Upper lobe of right lung (tissue), 1 donor: ENCODE measurements at places on chromosomes 2 and 18.

GRCh38 chr18:76388261-76388660 is 106.8 kb downstream of the ZNF516 start:
- no peaks in the 10 kb centered on the region for H3K27me3 ChIP-seq
- H3K36me3 ChIP-seq, result no peaks in the 10 kb centered on the region
- no peak for DNase-seq
- no peak overlapping the region for H3K27ac ChIP-seq

GRCh38 chr2:167843657-167844056 is 403.7 kb downstream of the STK39 start:
- no peak for DNase-seq
- H3K36me3 ChIP-seq, result no peaks in the 10 kb centered on the region
- no peaks in the 10 kb centered on the region for H3K27me3 ChIP-seq
- no peaks in the 10 kb centered on the region for H3K4me1 ChIP-seq
- H3K4me3 ChIP-seq, result no peak overlapping the region
- H3K27ac ChIP-seq, result no peak overlapping the region

- no peaks in the 10 kb centered on the region for H3K4me1 ChIP-seq
- no peaks in the 10 kb centered on the region for H3K36me3 ChIP-seq
- H3K27ac ChIP-seq, result no peak overlapping the region
- H3K4me3 ChIP-seq, result no peak overlapping the region
- no peaks in the 10 kb centered on the region for H3K27me3 ChIP-seq
Measured at GRCh38 chr2:162579986-162580385, 236.1 kb downstream of the GCA start.

GRCh38 chr2:207871506-207871905 is 101.8 kb upstream of the FZD5 start:
- H3K4me1 ChIP-seq, result peaks cover 1% of the 10 kb centered on the region
- H3K36me3 ChIP-seq, result no peaks in the 10 kb centered on the region
- H3K27me3 ChIP-seq, result no peaks in the 10 kb centered on the region
- H3K27ac ChIP-seq, result no peak overlapping the region
- no peak overlapping the region for H3K4me3 ChIP-seq

- no peak for DNase-seq
- H3K27ac ChIP-seq, result no peak overlapping the region
- H3K4me1 ChIP-seq, result peaks cover 68% of the 10 kb centered on the region
- no peak overlapping the region for H3K4me3 ChIP-seq
Measured at GRCh38 chr2:240563951-240564560, 3.9 kb downstream of the DUSP28 start.

GRCh38 chr18:59054496-59055287 is 85.0 kb upstream of the SEC11C start:
- no peak overlapping the region for H3K27ac ChIP-seq
- H3K27me3 ChIP-seq, result no peaks in the 10 kb centered on the region
- no peaks in the 10 kb centered on the region for H3K36me3 ChIP-seq
- no peak for DNase-seq

DNA sequence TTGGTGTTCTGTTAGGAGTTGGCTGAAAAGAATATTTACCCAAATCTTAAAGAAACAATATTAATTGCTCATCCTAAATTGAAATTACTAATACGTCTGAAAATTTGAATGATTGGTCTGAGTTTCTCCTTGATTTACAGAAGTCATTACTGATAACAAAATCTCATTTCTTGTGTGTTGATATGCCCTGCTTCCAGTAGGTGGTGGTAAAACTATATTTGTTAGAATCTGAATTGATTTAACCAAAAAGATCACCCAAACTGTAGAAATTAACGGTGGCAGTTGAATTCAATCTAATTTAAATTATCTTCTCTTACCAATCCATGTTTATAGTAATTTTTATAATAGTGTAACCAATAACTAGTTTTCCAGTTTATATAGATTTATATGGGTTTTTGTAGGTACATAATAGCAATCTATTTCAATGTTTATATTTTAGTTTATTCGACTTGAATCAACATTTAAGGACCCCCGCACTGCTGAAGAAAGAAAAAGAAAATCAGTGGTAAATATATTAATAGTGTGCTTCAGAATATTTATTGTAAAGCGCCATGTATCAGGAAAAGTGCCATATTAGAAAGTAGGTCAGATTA is 38.3 kb downstream of the PAPOLG start:
- H3K4me3 ChIP-seq, result no peak overlapping the region
- no peak overlapping the region for H3K27ac ChIP-seq
- DNase-seq, result no peak
- no peaks in the 10 kb centered on the region for H3K27me3 ChIP-seq

DNA sequence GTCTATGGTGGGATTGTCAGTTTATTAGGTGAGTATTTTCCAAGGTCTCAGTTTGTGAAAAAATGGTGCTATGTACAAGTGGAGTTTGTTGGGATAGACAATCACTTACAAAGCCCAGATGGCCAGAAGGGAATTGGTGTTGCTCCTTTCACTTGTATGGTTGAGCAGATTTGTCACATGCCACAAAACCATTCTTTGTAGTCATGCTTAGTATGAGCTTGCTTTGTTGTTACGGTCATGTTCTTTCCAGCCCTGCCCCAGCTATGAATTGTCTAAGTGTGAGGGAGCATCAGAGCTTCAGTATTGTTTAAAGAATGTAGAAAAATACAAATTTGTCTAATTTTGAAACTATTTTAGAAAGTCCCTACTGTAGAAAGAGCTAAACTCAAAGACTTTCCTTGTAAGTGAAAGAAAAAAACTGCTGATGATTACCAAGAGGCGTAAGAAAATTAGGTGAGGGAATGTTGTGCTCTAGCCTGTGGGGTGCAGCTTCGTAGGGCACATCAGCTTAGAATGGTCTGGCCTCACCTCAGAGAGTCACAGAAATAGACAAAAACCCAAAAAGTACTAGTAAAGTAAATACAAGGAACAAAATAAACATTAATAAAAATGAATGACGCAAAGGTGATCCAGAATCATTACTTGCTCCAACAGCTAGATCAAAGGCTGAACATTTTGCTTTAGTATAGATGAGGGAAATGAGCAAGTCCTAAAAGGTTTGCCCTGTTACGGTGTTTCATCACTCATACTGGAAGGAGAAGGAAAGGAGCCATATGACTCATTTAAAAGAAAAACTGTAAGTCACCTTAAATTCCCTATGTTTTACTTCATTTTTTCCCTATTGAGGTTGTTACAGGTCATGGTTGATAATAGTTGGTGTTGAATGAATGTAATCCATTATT is 9.2 kb downstream of the TGIF1 start:
- peaks cover 46% of the 10 kb centered on the region for H3K36me3 ChIP-seq
- no peaks in the 10 kb centered on the region for H3K27me3 ChIP-seq
- DNase-seq, result no peak

- H3K27ac ChIP-seq, result no peak overlapping the region
- DNase-seq, result no peak
- no peaks in the 10 kb centered on the region for H3K36me3 ChIP-seq
Measured at GRCh38 chr2:625415-626333, 51.5 kb downstream of the TMEM18 start.

GRCh38 chr2:29314816-29315571 is 199.8 kb downstream of the CLIP4 start:
- peak overlapping the region; percentile 25 for H3K4me3 ChIP-seq
- H3K4me1 ChIP-seq, result no peaks in the 10 kb centered on the region
- H3K27me3 ChIP-seq, result no peaks in the 10 kb centered on the region
- no peak overlapping the region for H3K27ac ChIP-seq
- DNase-seq, result no peak
- H3K36me3 ChIP-seq, result no peaks in the 10 kb centered on the region
